ENCODE measurements at places on chromosomes 16 and 17.

DNA sequence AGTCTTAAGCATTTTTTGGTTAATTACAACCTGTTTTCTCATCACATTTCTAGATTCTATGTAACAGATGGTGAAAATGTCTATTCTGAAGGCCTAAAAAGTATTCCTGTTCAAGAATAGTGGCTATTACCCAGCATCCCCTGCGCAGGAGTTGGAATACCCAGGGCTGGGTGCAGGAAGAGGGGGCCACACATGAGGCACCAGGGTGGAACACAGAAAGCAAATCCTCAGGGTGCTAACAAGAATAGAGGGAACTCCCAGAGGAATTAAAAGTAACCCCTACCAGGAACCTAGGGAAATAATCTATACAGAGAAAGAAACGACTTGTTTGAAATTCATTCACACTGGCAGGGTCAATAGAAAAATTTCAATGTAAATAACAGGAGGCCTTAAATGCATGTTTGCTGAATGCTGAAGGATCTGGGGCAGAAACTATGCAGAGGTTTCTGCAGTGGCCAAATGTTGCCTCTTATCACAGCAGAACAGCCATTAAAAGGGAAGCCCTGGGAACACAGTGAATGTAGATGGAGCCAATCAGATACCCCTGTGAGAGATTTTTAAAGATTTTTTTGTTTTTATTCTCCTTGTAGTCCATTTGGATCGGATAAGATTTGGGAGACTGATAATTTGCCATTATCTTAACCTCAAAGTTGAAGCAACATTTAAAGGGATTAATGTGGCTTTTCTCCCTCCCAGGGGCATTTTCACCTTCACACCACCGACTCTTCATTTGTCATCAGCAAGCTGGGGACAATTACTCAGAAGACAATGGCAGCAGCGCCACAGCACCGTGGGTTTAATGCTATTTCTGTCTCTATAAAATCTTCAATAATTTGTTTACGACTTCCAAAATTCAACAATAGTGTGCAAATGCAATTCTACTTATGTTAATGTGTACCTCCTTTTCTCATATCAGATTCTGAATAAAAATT is 196.0 kb upstream of the PSMD7 start:
- no peak for DNase-seq

GRCh38 chr17:55588446-55589242 is 77.4 kb upstream of the SMIM36 start:
- DNase-seq = no peak

DNA sequence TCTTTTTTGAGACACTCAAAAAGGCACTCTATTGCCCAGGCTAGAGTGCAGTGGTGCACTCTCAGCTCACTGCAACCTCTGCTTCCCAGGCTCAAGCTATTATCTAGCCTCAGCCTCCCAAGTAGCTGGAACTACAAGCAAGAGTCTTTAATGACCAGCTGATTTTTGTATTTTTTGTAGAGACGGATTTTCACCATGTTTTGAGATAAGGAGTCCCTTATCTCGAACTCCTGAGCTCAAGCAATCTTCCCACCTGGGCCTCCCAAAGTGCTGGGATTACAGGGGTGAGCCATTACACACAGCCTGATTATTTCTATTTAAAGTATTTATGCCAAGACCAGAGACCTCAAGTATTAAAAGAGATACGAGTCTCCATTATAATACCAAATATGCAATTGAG is 566.1 kb upstream of the CA10 start:
- DNase-seq = no peak

DNA sequence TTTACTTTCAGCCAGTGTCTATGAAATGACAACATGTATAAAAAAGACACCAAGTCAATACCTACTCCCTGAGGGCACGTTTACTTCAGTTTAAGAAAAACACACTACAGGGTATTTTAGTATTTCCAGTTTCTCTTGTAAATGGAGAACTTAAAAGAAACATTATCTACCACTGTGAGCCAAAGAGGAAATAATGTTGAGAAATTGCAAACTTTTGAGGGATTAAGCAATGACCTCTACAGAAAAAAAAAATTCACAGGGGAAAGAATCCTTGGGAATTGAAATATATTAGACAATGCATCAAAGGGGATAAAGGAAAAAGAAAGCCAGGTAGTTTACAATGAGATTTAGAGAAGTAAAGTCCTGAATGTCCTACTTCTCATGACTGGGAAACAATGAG is 126.0 kb downstream of the KCNJ2 start:
- DNase-seq = no peak

- DNase-seq = peak; percentile 81
These were observed 742 bp downstream of the PFN1 start for GRCh38 chr17:4947411-4948165.
